Amniotic stem cell (primary cell): ENCODE measurements at places on chromosomes 7 and 10.

GRCh38 chr7:116461500-116461899 is 38.0 kb upstream of the CAV2 start:
- DNase-seq: no peak

DNA sequence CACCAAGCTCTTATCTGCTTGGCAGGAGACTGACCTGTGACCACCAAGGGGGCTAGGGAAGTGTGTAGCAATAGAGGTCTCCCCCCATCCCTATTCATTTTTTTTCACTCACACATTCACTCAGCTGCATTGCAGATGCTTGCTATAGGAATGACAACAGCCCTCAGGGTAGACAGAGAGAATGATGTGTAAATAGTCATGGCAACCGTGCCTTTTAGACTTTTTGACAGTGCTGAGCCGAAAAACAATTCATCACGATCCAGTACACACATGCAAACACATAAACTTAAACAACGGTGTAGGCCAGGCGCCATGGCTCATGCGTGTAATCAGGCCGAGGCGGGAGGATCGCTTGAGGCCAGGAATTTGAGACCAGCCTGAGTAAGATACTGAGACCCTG is 7.6 kb upstream of the ELN start:
- no peak for DNase-seq

DNA sequence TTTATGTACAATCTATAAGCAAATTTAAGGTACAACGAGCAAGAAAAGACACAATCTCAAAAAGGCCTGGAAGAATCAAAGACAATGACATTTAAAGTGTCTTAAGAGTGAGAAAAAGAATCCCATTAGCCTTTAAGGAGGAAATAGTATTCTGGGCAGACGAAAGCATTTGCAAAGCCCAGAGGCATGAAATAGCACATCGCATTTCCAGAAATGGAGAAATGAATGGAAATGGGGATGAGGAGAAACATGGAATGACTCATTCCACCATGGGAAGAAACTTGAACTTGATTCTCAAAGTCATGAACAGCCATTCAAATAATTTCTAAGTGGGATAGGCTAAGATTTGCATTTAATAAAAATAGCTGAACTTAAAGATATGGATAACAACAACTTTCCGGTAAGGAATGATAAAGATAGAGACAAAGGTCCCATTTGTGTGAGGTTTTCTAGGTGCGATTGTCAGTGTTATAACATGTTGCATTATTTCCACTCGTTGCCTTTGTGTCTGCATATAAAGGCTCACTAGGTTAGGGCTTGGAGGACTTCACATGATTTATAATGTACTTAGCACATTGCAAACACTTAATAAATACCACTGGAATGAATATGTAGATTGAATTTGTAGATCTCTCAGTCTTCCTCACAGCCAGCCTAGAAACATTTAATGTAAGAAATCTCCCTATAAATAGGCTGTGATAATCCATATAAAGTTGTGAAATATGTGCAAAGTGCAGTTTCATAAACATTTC is 310.3 kb upstream of the KLF6 start:
- DNase-seq: no peak

DNA sequence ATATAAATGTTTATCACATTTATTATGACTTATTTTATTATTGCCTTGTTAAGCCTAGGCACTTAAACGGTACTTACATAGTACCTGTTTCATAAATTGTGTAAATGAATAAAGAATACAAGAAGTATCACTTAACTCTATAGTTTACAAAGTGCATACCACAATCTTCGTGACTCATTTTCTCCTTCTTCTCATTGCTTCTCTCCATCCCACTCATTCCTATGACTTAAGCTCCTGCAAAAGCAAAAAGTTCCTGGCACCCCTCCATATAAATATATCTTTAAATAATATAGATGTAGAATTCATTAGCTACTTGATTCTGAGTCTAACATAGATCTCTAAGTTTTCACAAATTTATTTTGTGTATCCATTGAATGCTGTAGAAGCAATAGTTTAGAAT is 1382.0 kb upstream of the CELF2 start:
- DNase-seq: no peak

- DNase-seq: no peak
Observed at GRCh38 chr7:135597181-135597925, 39.6 kb downstream of the NUP205 start.
